ENCODE measurements at places on chromosomes 6 and 20.

- no peak for DNase-seq
Observed at GRCh38 chr6:107228754-107229153, 113.4 kb upstream of the BEND3 start.

DNA sequence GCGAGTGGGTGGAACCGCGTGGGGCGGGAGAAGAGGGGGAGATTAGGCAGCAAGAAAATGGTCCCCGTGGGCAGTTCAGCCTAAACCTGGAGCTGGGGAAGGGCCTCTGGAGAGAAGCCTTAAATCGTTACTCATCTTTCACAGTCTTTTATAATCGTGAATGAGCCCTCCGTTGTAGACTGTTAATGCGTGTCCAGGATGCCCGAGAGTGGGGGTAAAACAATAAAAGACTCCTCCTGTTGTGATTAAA lies 11.0 kb upstream of the ELOVL5 start:
- no peak for DNase-seq

GRCh38 chr6:163487606-163488005 lies 73.1 kb downstream of the QKI start:
- no peak for DNase-seq

DNA sequence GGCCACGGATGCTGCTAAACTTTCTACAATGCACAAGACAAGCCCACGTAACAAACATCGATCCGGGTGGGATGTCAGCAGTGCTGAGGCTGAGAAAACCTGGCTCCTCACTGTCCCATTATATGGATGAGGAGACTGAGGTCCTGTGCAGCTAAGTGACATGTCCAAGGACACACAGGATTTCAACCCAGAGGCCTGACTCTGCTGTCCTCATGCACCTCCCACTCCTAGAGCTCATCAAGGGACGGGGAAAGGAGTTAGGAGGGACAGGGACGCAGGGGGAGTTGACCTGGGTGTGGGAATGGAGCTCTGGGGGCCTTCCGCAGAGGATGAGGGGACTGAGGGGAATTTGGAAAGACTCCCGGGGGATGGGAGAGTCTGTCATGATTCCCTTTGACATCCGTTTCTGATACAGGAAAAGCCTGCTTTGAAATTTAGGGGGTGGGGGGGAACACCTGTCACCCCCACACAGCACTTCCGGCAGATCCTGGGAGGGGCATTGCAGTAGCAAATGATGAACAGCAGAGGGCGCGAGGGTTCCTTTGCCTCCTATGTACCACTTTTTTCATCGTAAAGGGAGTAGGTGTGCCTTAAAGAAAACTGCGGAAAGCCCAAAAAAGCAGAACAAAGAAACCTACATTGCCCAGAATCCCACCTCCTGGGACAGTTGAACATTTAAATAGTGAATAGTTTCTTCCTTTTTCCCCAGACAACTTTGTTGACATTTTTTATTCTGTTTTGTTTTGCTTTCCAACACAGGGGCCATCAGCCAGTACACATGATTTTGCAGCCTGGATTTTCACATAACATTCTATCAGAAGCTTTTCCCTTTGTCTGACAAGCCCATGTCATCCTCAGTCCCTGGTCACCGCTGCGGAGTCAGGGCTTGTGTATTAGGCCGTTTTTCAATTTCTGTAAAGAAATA lies 48.6 kb downstream of the SLC2A10 start:
- no peak for DNase-seq

DNA sequence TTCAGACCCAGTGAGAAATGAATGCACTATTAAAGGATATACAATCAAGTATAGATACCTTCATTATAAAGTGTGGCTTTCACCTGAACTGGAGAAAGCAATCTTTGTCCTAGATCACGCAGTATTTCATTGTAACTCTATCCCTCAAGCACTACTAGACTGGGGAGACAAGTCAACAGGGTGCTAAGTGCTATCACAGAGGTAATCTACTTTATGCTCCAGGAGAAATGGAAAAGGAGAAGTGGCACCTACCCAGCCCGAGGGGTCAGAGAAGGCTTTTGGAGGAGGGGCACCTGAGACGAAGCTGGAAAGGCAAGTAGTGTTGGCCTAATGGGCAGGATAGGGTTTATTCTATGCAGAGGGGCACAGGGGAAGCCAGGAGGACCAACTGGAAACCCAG lies 17.1 kb downstream of the ZHX3 start:
- no peak for DNase-seq

DNA sequence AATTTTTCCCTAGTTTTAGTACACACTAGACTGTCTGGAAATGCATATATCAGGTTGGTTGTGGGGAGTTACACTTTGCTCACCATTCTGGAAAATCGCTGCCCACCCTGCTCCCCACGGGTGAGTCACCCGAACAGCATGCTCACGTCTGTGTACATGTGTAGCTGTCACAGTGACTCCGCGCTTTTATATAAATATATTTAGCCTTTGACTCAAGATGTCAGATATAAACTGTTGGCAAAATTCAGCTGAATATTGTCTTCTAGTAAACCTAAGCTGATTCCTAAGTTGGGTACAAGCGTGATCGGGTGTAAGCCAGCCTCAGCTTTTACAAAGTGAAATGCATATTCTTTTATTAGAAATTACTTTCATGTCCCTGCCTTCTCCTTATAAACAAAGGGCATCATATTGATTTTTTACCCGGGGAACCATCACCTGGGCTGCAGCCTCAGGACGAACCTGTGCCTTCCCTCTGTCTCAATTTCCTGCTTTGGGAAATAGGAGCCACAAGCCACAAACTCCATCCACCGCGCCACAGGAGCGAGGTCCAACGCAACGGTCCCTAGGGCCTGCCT lies 4.3 kb downstream of the SDCBP2 start:
- no peak for DNase-seq

GRCh38 chr6:92708270-92708669 lies 711.1 kb downstream of the EPHA7 start:
- no peak for DNase-seq
